Progenitor cell of endocrine pancreas (in vitro differentiated cells): ENCODE measurements at places on chromosomes 4 and X.

- DNase-seq = no peak
These were observed 206.3 kb downstream of the SHROOM3 start for GRCh38 chr4:76641351-76641750.

DNA sequence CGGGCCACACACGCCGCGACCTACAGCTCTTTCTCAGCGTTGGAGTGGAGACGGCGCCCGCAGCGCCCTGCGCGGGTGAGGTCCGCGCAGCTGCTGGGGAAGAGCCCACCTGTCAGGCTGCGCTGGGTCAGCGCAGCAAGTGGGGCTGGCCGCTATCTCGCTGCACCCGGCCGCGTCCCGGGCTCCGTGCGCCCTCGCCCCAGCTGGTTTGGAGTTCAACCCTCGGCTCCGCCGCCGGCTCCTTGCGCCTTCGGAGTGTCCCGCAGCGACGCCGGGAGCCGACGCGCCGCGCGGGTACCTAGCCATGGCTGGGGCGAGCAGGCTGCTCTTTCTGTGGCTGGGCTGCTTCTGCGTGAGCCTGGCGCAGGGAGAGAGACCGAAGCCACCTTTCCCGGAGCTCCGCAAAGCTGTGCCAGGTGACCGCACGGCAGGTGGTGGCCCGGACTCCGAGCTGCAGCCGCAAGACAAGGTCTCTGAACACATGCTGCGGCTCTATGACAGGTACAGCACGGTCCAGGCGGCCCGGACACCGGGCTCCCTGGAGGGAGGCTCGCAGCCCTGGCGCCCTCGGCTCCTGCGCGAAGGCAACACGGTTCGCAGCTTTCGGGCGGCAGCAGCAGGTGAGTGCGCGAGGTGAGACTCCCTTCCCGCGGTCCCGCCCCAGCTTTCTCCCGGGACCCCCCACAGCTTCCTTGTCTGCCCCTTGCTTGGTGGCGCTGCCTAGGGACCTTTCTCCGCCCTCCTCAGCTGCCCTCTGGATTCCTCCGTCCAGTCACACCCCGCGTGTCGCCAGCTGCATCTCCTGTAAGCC, 678 bp downstream of the BMP3 start:
- peak; percentile 29 for DNase-seq

DNA sequence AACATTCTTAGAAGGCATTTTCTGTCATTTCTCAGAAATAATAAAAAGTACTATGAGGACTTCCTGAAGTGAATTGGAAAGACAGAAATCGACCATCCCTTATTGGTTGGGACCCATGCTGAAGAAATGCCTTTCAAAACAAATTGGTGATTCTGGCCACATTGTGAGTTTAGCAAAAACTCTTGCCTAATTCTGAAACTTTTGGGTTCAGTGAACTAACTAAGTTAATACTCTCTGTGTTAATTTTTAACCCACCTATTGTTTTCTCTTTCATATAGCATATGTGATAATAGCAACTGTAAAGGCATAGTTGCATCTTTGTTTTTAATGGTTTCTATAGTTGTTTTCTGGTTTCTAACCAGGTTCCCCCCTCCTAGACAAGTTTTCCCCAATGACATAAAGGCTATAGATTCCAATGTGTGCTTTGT, 129.3 kb upstream of the FAT1 start:
- no peak for DNase-seq

DNA sequence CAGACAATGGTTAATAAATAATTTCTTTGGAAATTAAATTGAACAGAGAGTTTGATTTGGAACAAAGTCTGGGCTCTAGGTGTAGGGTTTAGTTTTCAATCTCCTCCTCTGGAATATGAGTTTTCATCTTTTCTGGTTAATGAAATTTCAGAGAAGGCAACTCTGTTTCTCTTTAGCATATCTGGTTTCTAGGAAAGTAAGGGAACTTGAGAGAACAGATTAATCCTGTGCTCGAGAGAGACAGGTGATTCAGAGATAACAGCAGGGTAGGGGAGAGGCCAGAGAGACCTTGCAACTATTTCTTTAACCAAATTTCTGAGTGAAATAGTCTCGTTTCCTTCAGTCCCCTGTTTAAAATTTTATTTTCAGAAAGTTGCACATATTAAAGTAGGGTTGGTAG, 275.4 kb downstream of the GALNTL6 start:
- DNase-seq = no peak

DNA sequence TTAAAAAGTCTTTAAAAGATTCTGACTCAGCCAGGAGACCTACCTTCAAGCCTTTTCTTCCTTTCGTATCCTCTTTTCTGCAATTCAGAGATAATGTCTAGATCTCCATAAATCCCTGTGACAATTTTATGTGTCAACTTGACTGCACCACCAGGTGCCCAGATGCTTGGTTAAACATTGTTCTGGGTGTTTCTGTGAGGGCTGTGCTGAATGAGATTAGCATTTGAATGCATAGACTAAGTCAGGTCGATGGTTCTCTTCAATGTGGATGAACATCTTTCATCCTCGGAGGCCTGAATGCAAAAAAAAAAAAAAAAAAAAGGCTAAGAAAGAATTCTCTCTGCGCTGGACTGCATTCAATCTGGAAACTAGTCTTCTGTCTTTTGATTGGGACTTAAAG, 1082.7 kb downstream of the NLGN4X start:
- DNase-seq = no peak

DNA sequence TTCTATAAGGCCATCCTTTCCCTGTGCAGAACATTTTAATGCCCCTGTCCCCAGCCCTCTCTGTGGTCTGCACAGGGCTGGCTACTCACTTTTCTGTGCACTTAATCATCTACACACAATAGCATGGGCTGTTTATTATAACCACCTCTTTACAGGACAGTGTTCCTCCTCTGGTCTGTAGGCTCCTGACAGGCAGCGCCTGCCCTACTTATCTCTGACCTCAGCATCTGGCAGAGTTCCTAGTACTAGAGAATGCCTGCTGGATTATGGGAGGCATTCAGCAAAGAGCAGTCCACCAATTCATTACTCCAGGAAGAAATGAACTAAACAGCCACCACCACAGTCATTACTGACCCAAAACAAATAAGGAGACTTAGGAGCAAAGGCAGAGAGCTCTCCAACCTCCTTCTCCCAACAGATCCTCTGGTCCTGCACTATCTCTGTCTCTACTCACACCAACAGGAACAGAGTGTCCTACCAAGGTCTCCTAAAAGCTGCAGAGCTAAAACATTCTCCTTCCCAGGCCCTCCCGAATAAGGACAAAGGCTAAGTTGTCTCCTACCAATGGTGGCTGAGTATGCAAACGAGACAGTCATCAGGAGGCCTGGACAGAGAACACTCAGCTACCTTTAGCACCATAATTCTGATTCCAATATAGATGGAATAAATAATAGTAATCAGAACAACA, 279.2 kb downstream of the QDPR start:
- no peak for DNase-seq

DNA sequence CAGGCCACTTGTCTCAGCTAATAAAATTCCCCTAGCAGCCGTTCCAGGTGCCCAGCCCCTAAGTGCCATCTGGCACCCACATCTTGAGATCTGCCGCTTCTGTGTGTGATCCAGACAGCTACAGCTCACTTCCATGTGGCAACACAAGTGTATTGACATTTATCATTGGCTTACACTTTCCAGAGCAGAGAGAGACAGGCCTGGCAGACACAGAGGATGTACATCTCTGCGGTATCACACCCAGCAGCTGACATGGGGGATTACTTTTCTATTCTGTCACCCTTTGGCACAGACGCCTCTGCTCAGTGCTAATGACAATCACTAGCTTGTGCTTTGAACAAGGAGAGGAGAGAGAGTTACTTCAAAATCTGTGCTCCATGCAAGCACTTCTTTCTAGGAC, 195.9 kb downstream of the KDR start:
- no peak for DNase-seq

DNA sequence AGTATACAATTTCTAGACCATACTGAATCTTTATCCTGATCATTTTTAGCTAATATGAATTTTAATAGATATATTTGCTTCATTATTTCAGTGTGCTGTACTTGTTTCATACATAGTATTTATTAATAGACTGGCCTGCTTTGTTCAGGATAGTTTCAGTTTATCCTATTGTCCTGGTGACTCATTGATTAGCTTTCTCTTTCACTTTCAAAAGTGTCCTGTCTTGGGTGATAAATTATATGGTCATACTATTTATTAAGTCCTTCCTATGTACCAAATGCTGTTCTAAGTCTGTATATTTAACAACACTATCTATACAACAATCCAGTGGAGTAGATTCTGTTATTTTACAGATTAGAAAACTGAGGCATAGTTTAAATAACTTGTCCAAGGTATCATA, 153.8 kb upstream of the RAPGEF2 start:
- no peak for DNase-seq

DNA sequence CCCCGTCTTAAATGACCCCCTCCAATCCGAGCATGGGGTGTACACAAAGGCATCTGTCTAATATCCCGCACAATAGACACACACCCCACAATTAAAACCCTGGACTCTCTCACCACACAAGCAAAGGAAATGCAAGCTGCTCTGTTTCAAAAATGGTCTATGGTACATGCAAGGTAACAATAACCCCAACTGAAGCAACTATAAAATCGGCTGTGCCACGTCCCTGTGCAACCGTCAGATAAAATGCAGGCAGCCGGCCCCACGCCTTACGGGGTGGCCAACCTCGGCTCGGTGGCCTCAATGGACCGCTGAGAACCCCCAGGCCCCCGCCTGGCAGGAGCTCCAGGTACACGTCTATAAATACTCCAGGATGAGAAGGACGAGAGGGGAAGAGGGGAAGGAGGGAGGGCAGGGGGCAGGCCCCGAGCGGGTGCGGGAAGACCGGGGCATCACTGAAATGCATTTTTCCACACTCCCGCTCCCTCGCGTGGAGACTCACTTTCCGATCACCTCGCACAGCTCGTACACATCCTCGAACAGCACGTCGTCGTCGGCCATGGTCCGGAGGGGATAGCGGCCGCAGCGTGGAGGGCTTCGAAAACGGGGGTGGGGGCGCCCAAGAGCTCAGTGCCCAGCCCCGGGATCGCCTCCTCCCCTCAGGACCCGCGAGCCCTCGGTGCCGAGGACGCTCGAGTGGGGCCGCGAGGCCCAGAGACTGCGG, 763 bp downstream of the CASK start:
- DNase-seq = peak; percentile 15

GRCh38 chr4:87270144-87270543, 49.7 kb upstream of the KLHL8 start:
- DNase-seq = no peak

- no peak for DNase-seq
These were observed 36.6 kb upstream of the MBTPS2 start for GRCh38 chrX:21802839-21803238.
